ENCODE measurements at places on chromosomes 6 and 20.

DNA sequence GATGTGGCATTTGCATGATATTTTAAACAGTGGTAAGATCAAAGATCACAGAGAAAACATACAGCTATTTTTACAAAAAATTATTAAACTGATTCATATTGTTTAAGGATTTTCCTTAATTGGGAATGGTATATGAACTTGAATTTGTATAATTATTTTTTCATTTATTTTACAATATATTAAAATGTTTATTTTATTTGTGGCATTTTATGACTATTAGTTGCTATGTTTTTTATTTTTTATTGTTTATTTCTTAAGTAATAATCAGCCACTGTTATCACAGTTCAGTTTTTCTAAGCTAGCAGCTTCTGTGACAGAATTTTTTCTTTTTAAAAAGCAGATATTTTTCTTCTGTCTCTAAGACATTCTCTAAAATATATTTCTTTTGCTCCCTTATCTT, 387.0 kb upstream of the KHDRBS2 start:
- DNase-seq, result no peak

- DNase-seq, result no peak
Observed at GRCh38 chr20:57738484-57738883, 28.7 kb upstream of the PMEPA1 start.

DNA sequence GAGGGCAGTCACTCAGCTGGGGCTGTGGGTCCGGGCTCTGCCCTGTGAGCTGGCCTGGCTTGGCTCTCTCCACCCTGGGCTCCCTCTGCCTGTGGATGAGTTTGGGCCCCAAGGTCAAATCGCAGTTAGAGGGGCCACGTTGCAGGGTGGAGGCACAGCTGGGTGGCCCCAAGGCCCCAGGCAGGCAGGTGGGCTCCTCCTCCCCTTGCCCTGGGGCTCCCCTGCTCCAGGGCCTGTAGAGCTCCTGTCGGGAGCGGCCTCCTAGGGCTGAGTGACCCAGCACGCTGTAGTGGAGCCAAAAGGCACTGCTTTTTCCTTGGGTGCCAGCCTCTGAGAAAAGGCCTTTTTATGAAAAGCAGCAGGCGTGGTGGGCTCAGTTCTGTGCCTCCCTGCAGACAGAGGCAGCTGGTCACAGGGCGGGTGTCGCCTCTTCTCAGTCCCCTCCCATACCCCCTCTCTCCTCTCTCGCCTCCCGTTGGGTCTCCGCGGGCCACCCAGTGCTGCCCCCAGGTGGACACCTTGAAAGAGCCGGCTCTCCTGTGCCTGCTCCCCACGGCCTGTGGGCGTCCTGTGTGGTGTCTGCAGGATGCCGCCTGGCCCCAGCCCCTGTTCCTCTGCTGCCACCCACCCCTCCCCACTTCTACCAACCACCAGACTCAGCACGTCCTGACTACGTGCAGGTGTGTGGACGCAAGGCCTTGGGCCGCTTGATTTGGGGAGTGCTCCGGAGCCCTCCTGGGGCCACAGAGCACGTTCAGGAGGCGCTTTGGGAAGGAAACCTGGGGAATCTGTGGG, 13.2 kb downstream of the SS18L1 start:
- peak; percentile 88 for DNase-seq

DNA sequence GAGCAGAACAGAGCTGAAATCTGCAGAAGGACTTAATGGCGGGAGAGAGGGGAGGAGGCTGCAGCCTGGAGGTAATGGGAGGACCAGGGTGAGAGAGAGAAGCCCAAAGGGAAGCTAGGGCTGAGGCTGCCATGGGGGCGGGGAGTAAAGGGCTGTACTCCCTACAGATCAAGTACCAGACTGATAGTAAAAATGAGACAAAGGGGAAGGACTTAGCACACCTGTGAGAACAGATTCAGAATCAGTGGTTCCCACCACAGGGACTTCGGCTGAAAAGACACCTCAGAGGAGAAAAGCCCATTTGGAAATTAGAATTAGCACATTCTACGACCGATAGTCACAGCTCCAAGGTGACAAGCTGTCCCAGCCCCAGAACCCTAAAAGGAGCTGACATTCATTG, 6.4 kb upstream of the TBXT start:
- DNase-seq, result no peak

GRCh38 chr6:39599973-39600372, 125.2 kb downstream of the KIF6 start:
- DNase-seq, result no peak

DNA sequence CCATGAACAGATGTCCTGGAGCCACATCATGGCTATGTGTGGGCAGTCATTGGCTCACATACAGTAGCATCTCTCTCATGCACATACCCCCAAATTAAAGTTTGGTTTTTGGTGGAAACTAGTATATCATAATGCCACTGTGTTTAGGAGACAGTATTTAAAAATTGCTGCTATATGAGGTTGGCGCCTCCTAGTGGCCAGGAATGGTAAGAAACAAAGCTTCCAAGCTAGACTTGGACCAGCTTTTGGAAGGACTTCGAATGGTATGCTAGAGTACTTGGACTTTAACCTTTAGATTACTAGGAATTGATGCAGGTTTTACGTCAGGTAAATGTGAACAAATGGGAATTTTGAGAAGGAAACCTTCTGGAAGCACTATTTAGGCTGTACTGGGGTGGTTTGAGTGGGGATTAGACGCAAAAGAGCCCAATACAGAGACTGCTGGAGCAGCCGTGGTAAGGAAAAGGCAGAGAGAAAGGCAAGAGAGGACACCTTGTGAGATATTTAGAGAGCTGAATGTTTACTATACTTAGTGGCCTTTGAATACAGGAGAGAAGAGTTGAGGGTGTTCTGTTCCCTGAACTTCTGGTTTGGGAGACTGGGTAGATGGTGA, 23.8 kb downstream of the PRSS35 start:
- DNase-seq, result peak; percentile 37

DNA sequence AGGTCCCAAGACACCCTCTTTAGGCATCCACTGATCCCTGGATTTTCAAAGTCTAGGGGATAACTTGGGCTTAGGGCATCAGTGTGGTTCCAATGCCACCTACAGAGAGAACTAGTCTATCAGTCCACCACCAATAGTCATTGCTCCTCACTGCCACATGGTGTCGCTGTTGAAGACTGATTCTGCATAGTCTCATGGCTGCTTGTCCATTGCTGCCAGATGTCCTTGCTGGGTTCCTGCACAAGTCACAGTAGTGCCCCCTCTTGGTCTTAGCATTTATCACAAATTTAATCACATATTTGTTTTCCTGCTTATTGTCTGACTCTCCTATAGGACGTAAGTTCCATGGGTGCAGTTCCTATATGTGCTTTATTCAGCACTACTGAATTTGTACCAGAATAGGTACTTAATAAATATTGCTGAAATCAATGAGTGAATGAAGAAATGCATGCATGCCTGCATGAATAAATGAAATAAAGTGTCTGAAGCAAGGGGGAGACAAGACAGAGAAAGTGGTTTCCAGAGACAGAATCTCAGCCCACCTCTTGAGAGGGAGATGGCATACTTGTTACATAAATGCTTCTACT, 45.9 kb upstream of the RALY start:
- DNase-seq, result peak; percentile 42

- no peak for DNase-seq
Observed at GRCh38 chr20:9093218-9093957, 24.5 kb downstream of the PLCB4 start.

GRCh38 chr6:125764121-125764671, 14.8 kb downstream of the HEY2 start:
- DNase-seq, result no peak

DNA sequence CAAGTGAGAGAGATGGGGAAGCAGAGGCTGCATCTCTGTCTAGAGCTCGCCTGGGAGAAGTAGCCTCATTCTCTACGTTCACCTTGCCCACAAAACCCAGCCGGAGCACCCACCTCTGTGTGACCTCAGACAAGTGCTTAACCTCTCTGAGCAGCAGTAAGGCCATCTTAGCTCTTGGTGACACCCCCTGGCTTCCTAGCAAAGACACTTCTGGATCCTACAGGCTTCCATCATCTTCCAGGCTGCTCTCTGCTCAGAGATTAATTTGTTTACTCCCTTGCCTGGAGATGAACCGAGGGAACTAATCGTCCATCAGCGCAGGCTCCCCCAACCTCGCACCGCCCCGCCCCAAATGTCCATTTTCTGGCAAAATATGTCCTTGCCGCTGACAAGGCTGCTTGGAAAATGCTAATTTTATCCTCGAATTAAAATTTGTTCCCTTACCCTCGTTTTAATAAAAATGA, 24.0 kb upstream of the CTNNBL1 start:
- DNase-seq, result no peak

DNA sequence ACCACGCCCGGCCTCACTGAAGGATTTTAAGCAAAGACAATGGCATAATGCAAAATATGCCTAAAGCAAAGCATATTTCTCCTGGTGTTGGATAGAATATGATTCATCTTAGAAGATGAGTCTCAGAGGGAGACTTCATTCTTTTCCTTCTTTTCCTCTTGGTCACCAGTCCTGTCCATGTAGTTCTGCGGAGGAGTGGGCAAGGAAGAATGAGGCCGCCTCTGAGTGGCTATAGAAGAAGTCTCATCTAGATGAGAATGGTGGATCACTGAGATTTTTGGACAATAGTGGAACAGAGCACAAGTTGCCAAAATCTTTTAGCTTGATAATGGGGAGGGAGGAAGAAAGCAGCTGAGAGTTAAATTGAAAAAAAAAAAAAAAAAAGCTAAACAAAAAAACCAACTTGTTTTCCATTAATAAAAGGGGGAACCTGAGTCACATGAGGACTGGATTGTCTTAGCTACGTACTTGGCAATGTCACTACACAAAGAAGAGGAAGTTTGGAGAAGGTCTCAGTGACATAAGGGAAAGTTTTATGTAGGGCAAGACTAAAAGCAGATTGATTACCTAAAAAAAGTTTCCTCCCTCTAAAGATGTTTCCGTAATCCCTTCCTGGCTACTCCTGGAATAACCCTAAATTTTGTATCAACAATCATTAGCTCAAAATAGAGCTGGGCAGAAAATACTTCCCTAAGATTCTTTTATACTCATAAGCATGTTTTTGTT, 6.0 kb downstream of the CD83 start:
- DNase-seq, result no peak

DNA sequence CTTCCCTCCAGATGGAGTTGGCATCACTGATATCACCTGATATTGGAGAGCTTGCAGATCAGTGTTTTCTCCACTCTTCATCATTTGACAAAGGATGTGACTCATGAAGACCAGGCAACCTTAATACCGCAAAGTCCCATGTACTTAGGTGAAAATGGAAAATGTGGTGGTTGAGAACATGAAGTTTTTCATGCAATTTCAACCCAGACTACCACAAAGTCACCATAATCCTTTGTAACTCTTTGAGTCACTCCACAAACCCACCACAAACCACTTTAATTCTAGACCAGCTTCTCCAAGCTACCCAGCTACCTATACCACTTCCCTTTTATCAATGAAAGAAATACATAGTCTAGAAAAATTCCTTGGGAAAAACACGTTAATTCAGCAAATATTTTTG, 7.1 kb downstream of the NHLRC1 start:
- no peak for DNase-seq

DNA sequence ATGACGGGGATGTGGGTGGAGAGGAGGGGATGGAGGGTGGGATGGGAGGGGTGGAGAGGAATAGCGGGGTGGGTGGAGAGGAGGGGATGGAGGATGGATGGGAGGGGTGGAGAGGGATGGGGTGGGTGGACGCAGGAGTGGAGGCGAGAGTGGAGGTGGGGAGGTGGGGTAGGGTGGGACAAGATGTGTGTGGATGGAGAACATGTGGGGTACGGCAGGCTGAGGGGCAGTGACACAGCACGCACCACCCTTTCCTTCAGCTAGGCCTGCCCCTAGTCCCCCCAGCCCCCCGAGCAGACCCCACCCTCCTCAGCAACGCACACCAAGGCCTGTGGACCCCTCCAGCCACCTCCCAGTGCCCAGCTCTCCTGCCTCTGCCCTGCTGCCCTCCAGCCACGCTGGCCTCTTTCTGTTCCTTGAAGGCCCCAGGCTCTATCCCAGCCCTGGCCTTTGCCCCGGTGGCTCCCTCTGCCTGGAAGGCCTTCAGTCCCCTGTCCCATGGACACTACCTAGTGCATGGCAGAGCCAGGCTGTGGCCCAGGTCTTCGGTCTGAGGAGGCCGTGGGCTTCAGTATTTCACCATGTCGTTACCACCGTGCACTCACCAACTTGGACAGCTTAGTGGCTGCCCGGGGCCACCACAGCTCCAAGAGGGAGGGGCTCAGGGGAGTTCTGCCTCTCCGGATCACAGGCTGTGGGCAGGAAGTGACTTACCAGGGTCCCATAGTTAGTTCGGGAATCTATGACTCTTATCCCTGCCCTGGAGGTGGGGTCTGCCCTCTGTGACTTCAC, 78.4 kb upstream of the PMEPA1 start:
- no peak for DNase-seq

- DNase-seq, result no peak
Observed at GRCh38 chr6:118992186-118992795, 57.3 kb upstream of the MCM9 start.

DNA sequence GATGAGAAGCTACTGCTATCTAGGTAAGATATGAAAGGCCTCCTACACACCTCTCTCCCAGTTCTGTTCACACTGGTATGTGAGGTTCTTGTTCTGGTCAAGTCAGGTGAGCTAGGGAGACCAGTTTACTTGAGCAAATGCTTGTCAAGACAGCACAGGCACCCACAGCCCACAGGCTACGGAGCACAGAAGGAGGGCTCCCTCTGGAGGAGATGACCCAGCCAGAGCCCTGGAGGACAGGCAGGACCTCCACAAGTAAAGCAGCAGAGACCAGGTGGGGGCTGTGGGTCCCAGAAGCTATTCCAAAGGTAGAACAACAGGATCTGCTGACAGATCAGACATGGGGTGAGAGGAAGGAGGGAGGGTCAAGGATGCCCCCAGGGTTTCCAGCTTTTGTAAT, 13.2 kb downstream of the MMP24OS start:
- DNase-seq, result no peak

Measured in GM20000 (cell line).